ENCODE measurements at places on chromosomes 3 and 15.

DNA sequence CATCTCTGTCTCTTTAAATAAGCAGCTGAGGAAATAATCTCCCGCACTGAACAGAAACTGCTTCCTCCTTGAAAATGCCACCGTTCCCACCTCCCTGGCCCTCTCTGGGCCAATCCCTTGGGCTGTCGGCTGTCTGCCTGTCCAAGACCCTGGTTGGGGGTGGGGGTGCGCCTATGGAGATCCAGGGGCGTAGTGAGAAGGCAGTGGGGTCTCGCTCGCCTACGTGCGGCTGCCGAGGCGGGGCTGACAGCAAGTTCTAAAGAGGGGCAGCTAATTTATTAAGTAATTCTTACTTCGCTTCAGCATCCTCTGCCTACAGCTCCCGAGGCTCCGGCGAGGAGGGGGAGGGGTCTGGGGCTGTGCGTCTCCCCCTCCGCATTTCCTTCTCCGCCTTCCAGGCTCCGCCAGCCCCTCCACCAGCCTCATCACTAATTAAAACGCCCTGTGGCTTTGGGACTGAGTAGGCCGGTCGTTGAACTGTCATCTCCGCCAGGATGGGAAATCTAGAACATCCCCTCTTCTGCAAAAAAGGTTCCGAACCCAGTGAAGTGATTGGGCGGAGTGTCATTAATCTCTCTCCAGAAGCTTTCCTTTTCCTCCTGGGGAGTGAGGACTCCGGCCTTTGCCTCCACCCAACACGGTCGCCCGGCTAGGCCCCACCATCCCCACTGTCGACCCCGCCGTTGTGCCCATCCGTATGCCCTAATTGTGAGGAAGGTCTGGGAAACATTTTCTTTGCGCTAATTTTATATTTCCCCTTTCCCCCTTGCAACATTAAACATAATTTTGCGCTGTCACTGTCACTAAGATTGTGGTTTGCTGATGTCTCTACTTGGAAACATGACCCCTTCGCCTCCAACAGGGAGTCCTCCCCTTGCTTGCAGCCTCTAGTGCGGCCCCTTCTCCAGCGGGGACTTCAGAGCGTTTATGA, 16.9 kb downstream of the NR2F2 start:
- DNase-seq, result peak; percentile 57

DNA sequence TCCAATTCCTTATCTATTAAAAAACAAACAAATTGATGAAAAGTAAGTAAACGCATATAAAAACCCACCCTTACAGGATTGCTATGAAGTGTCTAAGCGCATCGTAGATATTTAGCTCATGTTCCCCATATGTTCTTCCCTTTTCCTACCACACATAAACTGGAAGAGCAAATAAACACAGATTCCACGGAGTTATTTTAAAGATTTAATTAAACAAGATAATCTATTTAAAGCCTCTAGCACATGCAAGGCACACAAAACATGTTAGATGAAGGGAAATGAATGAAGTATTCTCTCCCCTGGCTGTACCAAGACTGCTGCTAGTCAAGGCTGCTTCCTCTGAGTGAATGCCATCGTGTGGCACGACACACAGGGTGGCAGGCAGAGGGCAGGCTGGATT, 78.4 kb upstream of the FGF12 start:
- no peak for DNase-seq

DNA sequence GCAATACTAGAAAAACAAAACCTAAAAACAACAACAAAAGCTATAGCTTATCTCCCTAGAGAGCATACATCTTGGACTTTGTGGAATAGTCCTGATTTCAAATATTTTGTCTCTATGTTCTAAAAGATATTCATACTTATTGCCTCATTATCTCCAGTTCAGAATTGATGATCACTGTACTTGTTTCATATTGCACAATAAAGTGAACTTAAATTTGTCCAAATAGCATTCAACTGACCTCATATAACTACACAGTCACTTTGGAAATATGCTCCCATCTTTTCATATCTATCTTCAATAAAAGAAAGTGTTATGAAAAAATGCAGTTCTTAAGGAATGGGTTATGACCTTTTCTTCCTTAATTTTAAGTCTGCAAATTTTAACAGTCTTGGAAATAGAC, 228.6 kb upstream of the CMC1 start:
- no peak for DNase-seq

DNA sequence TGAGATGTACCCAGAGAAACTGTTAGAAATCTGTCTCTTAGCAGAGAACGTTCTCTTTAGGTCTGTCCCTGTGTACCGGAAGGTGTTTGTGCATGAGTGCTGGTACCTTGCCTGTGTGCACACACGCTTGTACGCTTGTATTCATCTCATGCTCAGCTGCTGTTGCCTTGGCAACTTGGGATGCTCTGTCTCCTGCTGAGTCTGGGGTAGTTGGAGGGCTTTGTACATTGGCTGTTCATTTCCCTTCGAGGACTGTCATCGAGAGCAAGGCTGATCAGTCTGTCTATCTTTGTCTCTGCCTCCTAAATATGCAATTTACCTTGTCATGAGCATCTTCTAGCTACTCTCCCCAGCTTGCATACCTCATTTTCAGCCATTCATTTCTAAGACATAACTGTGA, 147.2 kb downstream of the SLCO3A1 start:
- peak; percentile 14 for DNase-seq

GRCh38 chr3:140403608-140404007, 274.3 kb upstream of the TRIM42 start:
- DNase-seq, result no peak
